ENCODE measurements at places on chromosomes 2 and 18. TPM values are rescaled to one million over a fixed set of nuclear protein-coding genes. Genes with fewer than 3 reads are reported as not detected.

Gene TEKT4
- not detected for total RNA-seq

Gene C2orf68
- 16.0 TPM for total RNA-seq

Gene IL1F10
- not detected for total RNA-seq

Gene EMX1
- total RNA-seq = not detected

Gene SIX3
- not detected for total RNA-seq

Gene DPYSL5
- not detected for total RNA-seq

Gene GAREM2
- not detected for total RNA-seq

Gene SERPINE2
- total RNA-seq = 66.7 TPM

Gene EVX2
- total RNA-seq = not detected

Gene DNAH7
- total RNA-seq = under 0.01 TPM

Gene TUBB6
- total RNA-seq = 501 TPM

Gene DSG2
- total RNA-seq = 65.5 TPM

Gene AQP12B
- total RNA-seq = not detected

Gene DES
- not detected for total RNA-seq

Gene DUSP19
- total RNA-seq = 5.1 TPM

Gene PLGLB1
- total RNA-seq = not detected

Gene CCDC150
- 12.2 TPM for total RNA-seq

Gene RPIA
- total RNA-seq = 3.8 TPM

Gene BCL2
- total RNA-seq = 4.2 TPM

All from SJSA1 (cell line).